ENCODE measurements at places on chromosomes 16 and 17.

DNA sequence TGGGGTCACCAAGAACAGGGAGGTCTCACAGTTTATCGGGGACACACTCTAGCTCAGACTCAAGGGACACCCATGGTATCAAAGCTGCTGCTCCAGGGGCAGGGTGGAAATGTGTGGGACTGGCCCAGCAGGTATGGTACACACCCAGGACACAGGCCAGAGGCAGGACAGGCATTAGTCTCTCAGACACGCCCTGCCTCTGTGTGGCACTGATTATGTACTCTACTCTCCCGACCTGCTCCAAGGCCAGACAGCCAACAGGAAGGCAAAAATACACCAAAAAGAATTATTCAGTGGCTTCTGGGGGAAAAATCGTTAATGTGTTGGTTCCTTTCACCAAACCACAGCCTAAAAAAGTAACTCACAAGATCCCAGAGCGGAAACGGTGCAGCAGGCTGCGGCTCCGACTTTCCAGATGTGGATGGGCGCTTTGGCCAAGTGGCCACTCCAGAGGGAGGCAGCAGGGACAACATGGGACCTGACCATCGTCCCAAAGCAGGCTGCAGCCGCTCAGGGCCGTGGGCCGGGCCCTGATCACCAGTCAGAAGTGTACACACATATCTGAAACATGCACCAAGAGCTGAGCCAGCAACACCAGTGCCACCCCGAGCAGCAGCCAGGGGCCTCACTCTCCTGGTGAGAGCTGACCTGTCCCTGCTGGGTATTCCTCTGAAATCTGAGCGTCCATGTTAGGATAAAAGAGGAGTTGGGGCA lies 1.0 kb upstream of the SIRT7 start:
- DNase-seq, result no peak

- no peak for DNase-seq
These were observed 77.3 kb downstream of the MPRIP start for GRCh38 chr17:17119533-17119932.

DNA sequence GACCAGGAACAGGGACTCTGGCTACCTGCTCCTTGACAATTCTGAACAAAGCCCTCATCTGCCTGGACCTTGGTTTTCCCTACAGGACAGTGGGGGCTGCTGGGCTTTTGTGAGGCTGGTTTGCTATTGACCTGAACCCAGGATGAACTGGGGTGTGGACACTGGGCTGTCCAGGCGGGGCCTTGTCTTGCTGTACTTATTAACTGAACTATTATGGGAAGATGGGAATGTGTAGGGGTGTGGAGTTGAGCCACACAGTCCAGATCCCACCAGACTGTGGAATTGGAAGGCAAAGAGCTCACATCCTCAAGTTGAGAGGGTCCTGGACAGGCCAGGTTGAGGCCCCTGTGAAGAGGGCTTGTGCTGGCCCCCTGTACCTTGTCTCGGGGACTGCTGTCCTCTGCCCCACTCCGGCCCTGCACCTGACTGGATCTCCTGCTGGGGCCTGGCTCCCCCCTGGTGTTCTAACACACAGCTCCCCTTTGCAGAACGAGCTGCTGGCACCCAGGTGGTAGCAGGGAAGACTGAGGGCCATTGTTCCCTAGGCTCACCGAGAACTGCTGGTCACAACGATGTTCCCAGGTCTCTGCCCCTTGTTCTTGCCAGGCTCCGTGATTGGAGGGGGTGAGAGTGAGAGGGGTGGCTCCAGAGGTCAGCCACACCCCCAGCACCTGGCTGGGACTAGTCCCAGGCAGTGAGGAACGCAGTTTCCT lies 51.8 kb upstream of the CDC42EP4 start:
- no peak for DNase-seq

GRCh38 chr16:55398762-55399161 lies 74.8 kb downstream of the IRX6 start:
- no peak for DNase-seq

- DNase-seq, result no peak
These were observed 44.5 kb downstream of the EFCAB13 start for GRCh38 chr17:47368262-47368661.

DNA sequence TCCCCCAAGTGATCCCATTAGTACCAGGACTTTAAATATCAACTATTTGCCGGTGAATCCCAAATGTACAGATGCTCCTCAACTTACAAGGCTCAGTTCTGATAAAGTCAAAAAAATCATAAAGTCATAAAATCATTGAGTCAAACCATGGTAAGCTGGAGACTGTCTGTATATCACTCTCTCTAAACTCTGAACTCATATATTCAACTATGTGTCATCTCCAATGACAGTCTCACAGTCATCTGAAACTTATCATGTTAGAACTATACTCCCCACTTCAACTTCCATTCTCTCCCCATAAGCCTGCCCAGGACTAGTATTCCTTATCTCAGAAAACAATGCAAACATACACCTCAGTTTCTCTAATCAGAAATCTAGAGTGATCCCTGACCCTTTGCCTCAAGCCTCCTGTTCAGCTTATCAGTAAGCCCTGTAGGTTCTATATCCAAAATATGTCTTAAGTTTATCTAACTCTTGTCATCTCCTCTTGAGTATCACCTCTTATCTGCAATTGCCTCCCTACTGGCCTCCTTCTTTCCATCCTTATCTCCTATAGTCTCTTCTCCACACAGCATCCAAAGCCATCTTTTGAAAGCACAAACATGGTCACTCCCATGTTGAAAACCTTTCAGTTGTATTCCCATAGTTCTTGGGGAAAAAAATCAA lies 55.0 kb downstream of the SSH2 start:
- DNase-seq, result no peak

- no peak for DNase-seq
These were observed 51.2 kb upstream of the CIBAR2 start for GRCh38 chr16:85163278-85164112.

DNA sequence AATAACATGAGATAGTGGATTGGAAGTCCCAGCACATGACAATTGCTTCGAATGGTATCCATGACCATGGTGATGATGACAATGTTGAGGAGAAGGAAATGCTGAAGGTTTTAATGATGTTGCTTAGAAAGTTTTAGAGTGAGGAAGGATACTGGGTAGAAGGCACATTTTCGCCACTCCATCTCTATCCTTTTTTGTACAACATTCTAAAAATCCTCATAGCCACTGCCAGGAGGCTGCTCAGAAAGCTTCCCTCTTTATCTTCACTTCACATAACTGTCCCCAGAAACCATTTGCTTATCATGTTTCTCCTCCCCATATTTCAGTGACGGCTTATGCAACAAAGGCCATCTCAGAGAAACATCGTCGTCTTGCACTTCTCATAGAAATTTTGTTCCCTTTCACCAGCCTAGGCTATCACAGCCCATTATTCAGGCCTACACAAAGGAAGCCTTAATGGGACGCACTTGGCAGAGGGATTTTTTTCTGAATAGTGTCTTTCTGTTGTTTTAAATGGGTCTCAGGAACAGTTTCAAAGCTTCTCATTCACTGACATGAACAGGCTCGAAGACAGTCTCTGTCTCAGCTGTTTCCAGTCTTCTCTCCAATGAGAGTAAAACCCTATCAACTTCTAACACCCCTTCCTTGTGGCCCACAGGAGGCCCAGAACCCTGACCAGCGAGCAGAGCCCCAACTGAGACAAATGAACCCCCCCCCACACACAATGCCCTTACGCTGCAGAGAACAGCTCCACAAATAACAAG lies 506.7 kb downstream of the HAPSTR1 start:
- no peak for DNase-seq

DNA sequence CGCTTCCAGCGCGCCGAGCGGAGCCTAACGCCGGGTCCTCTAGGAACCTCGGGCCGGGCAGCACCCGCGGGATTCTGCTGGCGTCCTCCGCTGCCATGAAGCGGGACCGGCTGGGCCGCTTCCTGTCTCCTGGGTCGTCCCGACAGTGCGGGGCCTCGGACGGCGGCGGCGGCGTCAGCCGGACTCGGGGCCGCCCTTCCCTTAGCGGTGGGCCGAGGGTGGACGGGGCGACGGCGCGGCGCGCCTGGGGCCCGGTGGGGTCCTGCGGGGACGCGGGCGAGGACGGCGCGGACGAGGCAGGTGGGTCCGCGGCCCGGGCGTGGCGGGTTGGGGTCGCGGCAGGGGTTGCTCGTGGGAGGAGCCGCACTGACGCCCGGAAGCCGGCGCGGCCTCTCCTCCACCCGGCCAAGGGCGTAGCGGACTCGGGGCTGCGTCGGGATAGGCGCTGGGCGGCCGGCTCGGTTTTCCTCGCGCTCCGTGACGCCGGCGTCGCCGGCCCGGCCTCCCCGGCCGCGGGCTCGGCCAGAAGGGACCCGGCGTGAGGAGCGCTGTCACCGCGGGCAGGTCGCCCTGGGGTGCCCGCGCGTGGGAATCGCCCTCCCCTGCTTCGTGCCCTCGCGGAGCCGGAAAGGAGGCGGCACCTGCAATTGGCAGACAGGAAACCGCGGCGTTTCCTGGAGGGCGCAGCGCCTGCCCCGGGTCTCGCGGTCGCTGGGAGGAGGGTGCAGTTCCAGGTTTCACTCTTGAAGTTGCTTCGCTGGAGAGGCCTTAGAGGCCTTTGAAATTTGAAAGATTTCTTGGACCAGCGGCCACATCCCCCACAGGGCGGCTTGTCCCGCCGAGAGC lies 432 bp downstream of the ZNF276 start:
- DNase-seq, result no peak

- no peak for DNase-seq
These were observed 7.4 kb downstream of the NTHL1 start for GRCh38 chr16:2040041-2040786.

DNA sequence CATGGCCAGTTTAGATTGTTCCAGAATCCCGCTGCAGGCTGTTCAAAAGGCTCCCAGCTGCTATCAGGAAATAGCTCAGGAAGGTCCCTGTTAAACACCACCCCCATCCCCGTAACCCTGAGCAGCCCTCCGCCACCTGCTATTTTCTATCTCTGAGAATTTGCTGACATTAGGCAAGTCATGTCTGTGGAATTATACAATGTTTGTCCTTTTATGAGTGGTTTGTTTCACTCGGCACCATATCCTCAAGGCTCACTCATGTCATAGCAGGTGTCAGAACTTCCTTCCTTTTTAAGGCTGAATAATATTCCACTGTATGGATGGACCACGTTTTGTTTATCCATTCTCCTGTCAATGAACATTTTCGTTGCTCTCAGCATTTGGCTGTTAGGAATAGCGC lies 164.3 kb upstream of the FOXF1 start:
- DNase-seq, result no peak

DNA sequence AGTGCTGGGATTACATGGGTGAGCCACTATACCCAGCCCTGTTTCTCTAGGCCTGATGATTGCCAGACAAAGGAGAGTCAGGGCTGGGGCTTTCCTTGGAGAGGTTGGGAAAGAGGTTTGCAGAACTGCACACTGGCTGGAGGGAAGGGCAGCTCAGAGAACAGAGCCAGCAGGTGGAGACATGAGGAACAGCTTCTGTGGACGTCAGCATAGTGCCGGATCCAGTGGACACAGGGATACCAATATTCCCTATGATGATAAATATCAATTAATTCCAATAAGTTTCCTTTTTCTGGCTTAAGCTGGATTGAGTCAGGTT lies 43.2 kb upstream of the SCNN1B start:
- no peak for DNase-seq

DNA sequence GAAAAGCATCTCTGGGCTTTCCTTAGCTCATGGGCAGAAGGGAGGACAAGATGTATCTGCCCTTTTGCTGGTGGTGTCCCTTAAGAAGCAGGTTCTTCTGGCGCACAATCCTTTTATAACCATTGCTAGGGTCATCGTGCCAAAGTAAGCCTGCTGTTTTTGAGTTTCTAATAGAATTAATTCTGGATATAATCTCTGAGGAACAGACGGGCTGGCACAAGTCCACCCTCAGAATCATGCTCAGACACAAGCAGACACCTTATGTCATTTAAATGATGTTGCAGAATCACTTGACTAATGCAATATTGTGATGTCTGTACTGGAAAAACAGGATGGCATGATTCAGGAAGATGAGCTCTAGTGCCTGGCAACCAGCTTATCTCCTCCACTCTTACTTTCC lies 18.8 kb upstream of the MMD start:
- no peak for DNase-seq

GRCh38 chr16:48541108-48541786 lies 68.7 kb downstream of the N4BP1 start:
- no peak for DNase-seq

DNA sequence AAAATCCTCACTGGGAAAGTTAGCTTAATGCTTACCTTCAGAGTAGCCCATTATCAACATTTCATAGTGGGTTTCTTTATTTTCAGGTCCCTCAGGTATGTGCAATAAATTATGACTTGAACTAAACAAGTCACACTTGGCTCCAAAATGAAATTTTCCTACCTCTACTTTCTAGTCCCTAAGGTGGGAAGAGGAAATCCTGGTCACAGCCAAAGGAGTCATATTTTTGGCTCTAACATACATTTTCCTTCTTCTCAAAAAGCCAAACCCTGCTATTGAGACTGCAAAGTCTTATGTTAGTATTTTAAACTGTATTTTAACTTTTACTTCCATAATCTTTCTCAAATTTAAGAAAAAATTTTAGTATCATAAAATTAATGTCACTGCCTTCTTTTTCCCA lies 128.9 kb downstream of the BRIP1 start:
- no peak for DNase-seq

GRCh38 chr17:77145612-77146245 lies 5.0 kb downstream of the SEC14L1 start:
- DNase-seq, result peak; percentile 49

DNA sequence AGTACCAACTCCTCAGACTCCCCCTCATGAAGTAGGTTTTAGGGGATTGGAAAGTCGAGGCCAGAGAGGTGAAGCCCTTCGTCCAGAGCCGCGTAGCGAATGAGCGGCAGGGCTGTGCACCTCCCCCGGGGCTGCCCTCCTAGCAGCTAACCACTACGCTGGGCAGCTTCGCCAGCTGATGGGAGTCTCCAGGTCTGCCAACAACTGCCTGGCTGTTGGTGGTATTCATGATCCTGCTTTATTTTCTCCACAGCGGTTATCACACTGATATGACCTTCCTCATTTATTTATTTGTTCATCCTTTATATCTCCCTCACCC lies 773 bp upstream of the NETO2 start:
- no peak for DNase-seq

DNA sequence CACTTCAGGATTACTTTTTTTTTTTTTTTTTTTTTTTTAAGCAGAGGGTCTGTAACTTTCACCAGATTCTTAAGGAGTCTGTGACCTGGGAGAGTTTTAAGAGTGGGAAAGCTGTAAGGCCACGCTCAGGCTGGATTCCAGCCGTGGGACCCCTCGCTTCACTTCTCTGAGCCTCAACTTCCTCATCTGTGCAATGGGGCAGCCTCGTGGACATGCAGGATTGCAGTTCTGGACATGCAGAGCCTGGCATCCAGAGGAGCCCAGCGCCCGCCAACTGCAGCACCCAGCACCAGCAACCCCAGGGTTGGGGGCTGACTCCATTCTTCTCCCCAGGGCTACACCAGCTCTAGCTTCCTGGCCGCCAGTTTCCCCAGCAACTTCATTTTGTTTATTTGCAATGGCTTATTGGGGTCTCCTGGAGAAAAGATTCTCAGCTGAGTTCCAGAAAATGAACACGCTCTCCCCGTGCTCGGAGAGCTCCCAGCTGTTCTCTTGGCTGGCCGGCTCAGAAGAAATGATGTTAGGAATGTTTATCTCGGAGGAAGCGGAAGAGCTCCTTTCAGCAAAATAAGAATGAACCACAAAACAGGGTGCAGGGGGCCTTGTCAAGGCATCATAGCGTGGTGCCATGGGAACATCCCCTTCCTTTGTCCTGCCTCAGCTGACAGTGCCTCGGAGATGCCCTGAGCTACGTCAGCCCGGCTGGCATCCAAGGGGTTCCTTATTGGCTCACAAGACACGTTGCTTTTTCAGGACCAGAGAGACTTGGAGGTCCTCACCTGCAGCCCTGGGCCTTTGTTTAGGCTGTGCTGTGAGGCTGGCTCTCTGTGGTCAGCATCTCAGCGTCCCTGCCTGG lies 22.9 kb upstream of the ZCCHC14 start:
- DNase-seq, result no peak

GRCh38 chr16:12171206-12171605 lies 194.7 kb downstream of the SNX29 start:
- DNase-seq, result no peak

All from AG09319 (cell line).